ENCODE measurements at places on chromosomes 1 and 21.
A peak's percentile ranks its signal among the peaks of the same experiment; 100 is the strongest.

- DNase-seq, result no peak
Observed at GRCh38 chr1:230307213-230307612, 118.9 kb downstream of the PGBD5 start.

DNA sequence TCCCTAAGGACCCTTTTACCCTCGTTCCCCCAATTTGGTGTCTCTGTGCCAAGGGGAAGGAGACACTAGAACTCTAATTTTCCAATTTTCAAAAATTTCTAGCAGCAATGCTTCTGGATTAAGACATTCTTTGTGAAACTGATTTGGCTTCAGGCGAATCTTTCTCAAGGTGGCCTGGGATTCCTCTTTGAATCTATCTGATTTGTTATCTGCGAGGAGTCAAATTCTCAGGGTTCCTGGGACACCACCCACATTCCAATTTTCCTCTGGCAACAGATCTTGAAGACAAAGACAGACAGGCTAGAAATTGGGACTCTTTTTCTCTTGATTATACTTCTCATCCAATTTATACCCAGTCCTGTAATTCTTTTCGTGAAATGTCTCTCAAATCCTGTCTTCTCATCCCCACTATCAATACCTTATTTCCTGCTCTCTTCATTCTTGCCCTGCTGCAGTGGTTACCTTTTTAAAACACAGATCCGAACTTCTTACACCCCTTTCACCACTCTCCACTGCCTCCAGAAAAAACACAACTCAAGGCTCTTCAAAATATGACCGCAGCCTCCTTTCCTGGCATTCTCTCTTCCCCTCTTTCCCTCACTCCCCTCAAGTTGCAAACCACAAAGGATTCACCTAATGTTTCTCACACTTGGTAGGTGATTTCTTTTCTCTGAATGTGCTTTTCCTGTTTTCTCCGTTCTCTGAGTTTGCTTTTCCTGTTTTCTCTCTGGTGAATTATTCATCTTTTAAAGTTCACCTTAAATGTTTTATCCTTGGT, 2.7 kb upstream of the MPZL1 start:
- DNase-seq, result no peak

DNA sequence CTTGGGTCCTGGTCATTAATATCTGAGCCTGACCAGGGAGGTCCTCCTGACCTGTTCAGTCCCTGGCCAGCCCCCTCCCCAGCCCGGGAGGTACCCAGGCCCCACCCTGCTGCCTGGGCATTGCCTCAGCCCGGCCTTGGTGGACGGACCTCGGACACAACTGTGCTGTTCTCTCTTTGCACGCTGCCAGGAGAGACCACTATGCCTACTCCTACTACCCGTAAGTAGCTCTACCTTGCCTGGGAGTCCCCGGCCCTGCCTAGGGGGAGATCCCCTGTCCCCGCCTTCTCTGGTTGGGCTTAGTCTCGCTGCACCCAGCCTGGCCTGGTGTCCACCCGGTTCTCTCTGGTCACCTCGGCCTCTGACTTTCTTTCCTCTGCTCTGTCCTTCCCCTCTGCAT, 53.2 kb downstream of the PTPRU start:
- no peak for DNase-seq

GRCh38 chr1:165905853-165906252, 78.4 kb downstream of the UCK2 start:
- DNase-seq, result no peak

- no peak for DNase-seq
Observed at GRCh38 chr1:171172471-171172870, 12.6 kb upstream of the FMO2 start.

- DNase-seq, result peak; percentile 6
Observed at GRCh38 chr1:2412773-2413494, 570 bp upstream of the PEX10 start.

DNA sequence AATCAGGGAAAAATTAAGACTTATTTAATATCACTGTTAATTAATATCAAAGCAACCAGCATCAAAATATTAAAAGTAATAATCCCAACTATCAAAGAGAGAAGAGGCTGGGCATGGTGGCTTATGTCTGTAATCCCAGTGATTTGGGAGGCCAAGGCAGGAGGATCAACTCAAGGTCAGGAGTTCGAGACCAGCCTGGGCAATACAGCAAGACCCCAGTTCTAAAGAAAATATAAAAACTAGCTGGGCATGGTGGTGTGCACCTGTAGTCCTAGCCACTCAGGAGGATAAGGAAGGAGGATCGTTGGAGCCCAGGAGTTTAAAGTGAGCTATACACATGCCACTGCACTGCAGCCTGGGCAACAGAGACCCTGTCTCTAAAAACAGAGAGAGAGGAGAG, 43.2 kb downstream of the AHCTF1 start:
- no peak for DNase-seq

- DNase-seq, result no peak
Observed at GRCh38 chr1:246213947-246214346, 293.1 kb downstream of the SMYD3 start.

DNA sequence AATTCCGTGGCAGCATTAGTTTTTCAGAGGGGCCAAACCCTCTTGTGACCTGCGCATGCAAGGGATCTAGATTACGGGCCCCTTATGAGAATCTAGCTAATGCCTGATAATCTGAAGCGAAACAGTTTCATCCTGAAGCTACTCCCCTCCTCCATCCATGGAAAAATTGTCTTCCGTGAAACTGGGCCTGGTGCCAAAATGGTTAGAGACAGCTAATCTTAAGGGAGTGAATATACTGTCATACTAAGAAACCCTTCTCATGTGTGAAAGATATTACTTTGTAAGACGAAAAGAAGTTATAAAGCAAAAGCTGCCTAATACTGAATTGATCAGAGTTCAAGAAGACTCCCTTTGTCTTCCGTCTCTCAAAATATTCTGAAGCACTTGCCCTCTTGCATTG, 166.3 kb downstream of the DUSP10 start:
- no peak for DNase-seq

DNA sequence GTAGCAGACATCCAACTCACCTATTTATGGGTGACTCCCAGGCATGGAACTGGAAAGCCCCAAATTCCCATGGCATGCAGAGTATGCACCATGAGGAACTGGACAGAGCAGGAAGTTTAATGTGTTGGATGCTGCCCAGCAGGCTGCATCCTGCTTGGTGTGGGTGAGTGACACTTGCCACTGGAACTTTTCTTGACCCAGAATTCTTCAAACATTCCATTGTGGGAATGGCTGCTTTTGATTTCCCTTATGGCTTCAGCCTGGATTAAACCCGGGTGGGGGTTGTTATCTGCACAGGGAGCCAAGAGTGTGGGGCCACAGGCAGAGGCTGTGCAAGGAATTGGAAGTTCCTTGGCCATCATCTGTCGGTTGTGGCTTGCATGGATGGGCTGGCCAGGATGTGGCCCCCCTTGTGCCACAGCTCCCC, 26.9 kb upstream of the BACE2 start:
- DNase-seq, result peak; percentile 33

DNA sequence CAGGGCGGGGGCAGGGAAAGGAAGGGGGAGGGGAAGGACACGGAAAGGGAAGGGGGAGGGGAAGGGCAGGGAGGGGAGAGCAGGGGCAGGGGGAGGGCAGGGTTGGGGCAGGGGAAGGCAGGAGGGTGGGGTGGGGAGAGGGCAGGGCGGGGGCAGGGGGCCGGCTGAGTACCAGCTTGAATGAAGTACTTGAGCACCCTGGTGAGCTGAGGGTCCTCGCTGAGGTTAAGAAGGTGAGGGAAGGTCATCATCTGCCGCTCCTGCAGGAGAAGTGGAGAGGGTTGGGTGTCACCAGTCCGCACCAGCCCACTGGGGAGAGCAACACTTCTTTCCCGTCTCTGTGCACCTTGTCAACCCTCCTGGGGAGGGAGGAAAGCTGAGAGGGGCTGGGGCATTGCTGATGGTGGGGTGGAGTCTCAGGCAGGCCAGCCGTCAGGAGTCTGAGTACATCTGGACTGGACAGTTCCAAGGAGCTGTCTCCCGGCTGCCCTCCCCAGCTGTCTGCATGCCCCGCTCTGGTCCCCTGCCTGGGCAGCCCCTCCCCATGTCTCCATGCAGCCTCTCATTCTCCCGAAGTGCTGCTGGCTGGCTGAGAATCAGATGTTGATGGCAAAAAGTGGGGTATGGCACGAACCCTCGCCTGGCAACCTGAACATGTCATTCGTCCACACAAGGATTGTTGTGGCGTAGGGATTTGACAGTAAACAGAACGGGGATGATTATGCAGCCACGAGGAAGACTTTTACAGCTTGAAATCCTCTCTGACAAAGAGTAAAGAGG, 70.0 kb downstream of the SCCPDH start:
- DNase-seq, result no peak

DNA sequence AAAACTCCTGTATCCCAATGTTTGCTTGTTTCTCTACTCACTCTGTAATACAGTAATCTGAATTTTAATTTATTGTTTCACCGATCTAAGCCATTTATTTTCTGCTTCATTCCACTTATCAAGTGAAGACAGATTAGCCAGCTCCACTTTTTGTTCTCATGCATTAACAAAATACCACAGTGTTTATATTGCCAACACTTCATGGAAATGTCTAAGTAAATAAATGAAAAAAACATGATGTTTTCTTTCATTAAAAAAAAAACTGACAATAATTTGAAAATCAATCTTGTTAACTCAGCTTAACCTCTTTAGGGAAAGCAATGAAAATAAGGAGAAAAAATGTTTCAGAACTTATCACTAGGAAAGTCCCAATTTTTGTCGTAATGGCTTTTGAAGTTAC, 11.5 kb downstream of the ARHGAP29 start:
- DNase-seq, result no peak

- no peak for DNase-seq
Observed at GRCh38 chr1:150234309-150234565, 1.7 kb downstream of the ANP32E start.

GRCh38 chr21:34129901-34130715, 56.7 kb downstream of the MRPS6 start:
- DNase-seq, result peak; percentile 65

DNA sequence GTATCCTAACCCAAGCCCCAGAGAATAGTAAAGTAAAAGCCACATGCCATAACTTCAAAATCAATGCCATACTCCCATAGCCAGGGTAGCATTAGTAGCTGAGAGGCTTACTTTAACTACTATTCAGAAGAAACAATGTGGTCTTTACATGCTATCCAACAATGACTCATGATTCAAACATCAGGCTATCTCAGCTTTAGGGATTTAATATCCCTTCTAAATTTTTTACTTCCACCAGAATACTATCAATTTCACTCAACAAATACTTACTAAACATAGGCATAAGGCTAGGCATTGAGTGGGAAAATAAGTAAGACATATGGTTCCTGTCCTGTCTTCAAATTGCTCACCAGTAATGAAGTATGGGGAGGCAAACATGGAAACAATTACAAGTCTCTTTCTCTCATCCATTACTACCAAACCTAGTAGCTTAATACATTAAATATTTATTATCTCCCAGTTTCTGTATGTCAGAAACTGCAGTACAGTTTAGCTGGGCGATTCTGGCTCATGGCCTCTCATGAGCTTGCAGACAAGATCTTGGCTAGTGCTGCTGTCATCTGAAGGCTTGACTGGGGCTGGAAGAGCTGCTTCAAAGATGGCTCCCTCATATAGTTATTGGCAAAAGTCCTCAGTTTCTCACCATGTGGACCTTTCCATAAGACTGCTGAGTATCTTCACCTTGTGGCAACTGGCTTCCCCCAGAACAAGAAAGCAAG, 30.7 kb downstream of the EVI5 start:
- DNase-seq, result peak; percentile 73

DNA sequence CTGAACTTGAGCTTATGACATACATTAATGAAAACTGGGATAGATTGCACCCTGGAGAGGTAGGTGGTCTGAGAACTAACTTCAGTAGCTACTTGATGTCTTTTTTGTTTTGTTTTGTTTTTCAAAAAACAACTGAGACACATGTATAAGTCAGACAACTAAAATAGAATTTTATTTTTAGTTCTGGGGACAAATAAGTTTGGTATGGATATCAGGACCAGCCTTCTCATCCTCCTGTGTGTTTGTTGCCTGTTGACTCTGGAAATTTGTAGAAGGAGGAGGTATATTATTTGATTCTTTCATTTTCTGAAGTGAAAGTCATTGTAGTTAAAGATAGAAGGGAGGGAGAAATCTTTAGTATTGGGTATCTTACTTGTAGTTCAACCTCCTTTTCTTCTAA, 41.5 kb downstream of the MTF2 start:
- DNase-seq, result no peak

- DNase-seq, result no peak
Observed at GRCh38 chr21:46509741-46510502, 51.2 kb downstream of the DIP2A start.

GRCh38 chr21:26191609-26192008, 21.0 kb upstream of the APP start:
- DNase-seq, result no peak

DNA sequence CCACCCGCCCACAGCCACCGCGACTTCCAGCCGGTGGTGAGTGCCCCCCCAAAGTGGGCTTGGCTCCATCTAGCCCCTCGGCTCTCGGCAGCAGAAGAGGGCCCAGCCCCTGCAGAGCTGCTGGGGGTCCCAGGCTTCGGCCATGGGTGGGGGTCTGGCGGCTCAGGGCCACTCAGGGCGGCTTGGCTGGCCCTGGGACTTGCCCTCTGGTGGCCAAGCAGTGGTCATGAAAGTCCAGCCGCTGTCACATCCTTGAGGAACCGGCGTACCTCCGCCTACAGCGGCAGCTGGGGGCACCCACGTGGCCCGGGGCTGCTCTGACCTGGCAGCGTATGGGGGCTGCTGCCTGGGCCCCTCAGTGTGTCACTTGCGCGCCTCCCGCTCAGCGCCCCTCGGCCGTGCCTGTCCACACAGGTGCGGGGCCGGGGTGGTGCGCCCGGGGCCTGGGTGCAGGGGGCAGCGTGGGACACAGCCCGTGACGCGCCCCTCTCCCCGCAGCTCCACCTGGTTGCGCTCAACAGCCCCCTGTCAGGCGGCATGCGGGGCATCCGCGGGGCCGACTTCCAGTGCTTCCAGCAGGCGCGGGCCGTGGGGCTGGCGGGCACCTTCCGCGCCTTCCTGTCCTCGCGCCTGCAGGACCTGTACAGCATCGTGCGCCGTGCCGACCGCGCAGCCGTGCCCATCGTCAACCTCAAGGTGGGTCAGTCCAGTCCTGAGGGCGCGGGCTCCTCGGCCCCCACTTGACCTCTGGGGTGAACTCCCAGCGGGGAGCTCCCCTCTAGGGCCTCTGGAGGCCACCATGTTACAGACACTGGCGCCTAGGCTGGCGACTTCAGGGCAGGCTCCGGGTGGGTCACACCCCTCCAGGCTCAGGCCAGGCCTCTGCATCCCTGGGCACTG, 32.4 kb downstream of the SLC19A1 start:
- no peak for DNase-seq

GRCh38 chr1:199082778-199083389, 444.0 kb downstream of the PTPRC start:
- no peak for DNase-seq

- no peak for DNase-seq
Observed at GRCh38 chr1:94332952-94333351, 85.2 kb upstream of the ABCD3 start.

All from adipocyte (in vitro differentiated cells).